ENCODE measurements at places on chromosomes 13 and 19.

DNA sequence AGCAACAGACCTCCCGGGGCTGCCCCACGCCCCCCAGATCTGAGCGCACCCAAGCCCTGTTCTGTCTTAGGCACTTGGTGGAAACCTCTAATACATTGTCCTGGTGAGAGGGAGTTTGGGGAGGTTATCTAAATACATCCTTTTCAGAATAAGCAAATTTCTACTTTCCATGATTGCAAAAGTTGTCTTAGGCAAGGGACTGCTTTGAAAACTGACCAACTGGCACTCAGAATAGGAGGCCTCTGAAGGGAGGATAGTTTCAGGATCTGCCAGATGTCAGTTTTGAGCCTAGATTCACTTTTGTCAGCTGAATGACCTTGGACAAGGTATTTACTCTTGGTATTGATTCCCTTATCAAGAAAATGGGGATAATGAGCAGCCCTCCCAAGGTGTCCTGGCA lies 11.8 kb downstream of the SERP2 start:
- no peak for DNase-seq

DNA sequence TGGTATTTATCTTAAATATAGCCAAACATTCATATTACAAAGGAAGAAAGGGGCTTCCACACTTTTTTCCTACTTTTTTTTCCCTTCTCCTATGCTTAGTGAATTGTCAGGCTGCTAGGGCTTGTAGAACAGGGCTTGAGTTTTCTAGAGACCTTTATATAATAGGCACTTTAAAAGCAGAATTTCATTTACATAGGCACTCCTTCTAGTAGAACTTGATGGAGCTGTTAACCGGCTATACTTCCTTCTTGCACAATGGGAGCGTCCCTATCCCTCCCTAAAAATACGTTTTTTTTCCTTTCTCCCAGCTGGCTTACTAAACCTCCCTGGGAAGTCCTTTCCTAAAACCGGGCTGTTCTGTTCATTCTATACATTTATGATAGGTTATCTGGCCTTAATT lies 1.1 kb downstream of the TRIM13 start:
- DNase-seq: no peak

- DNase-seq: no peak
Measured at GRCh38 chr13:52995946-52996345, 32.7 kb upstream of the OLFM4 start.

- DNase-seq: no peak
Measured at GRCh38 chr13:43908156-43909126, 28.7 kb downstream of the LACC1 start.

- DNase-seq: no peak
Measured at GRCh38 chr13:41354416-41354815, 43.3 kb downstream of the NAA16 start.

- DNase-seq: no peak
Measured at GRCh38 chr13:19769854-19770253, 12.9 kb downstream of the PSPC1 start.

DNA sequence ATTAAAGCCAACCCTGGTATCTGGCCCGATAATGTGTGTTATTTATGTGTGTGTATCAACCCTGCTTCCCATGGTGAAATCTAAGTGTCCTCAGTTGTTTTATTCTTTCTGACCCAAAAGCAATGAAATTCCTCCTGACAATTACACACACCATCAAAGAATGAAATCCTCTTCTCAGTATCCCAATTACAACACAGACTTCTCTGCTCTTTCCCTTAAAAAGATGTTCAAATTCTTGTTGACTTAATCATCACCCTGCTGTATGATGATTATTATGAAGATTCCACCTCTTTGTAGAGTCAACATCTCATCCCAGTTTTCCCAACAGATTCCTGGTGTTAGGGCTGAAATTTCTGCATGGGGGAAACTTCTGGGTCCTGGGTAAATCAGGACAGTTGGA lies 8.9 kb upstream of the TRPC4 start:
- DNase-seq: no peak

Measured in CD4-positive, alpha-beta T cell treated with Interferon gamma for 1 hour (primary cell).